ENCODE measurements at places on chromosomes 13 and 19. TPM values are rescaled to one million over a fixed set of nuclear protein-coding genes. Genes with fewer than 3 reads are reported as not detected.

DNA sequence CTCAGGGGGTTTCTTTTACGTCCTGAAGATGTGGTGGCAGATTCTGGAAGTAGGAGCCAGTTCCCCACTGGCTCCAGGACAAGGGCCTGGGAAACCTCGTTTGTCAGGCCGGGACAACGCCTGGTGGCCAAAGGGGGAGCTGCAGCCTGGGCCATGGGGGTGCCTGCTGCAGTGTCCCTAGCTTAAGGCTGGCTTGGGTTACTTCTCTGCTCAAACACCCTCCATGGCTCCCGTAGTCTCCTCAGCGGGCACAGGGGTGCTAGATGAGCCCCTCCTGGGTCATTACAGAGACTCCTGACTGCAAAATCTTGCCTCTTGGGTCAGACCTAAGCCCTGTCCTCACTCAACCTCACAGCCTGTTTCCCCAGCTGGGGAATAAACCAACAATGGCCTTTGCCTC lies 14.7 kb downstream of the CILP2 start:
- DNase-seq, result no peak

GRCh38 chr13:66348745-66349690 lies 881.1 kb downstream of the PCDH9 start:
- DNase-seq, result no peak

Gene ZNF560
- 0.86 TPM for total RNA-seq

GRCh38 chr13:34360702-34361101 lies 542.8 kb downstream of the RFC3 start:
- DNase-seq, result no peak

GRCh38 chr19:46571495-46571894 lies 29.6 kb upstream of the CALM3 start:
- peak; percentile 8 for DNase-seq

DNA sequence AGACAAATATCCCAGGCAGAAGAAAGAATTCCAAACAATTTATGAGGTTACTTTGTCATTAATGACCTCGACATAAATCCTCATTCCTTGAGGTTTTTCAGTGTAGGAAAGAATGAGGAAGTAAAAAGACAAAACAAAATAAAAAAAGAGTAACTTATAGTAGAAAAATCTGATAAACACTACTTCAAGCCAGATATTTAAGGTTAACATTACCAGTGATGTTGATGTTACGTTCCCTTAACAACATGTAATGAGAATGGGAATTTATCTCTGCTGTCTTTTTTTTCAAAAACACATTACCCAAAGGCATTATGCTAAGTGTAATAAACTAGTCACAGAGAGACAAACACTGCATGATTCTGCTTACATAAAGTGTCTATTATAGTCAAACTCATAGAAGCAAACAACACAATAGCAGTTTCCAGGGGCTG lies 935.1 kb downstream of the SLITRK1 start:
- DNase-seq, result peak; percentile 4

Gene CEACAM3
- total RNA-seq, result not detected

DNA sequence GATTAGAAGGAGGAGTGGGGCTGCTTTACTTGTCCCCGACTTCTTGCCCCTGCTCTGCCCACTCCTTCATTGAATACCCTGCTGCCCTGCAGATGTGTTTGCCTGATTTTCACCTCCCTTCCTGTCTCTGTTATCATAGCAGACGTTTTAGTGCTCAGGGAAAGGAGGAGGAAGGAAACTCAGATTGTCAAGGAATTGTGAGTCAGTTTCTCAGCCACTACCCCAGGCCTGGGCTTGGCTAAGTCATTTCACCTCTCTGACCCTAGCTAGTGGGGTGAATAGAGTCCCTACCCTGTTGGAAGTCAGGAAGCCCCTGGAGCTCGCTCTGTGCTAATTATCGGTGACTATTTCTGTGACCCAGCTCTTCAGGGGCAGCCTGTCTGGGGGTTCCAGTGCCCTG lies 3.9 kb downstream of the BCKDHA start:
- no peak for DNase-seq

GRCh38 chr13:43041369-43041921 lies 18.1 kb downstream of the DNAJC15 start:
- DNase-seq, result no peak

GRCh38 chr13:65911546-65912193 lies 1318.5 kb downstream of the PCDH9 start:
- peak; percentile 7 for DNase-seq

Gene SLC46A3
- 4.7 TPM for total RNA-seq

All from fibroblast of villous mesenchyme (primary cell).